Activated effector memory CD4-positive, alpha-beta T cell treated with Interleukin-2 at 50 U/mL for 16 hours (primary cell): ENCODE measurements at places on chromosomes 5 and 9.

GRCh38 chr5:90233476-90233875 lies 176.1 kb downstream of the CETN3 start:
- no peak for DNase-seq

GRCh38 chr9:137461316-137461662 lies 2.2 kb upstream of the NSMF start:
- no peak for DNase-seq

DNA sequence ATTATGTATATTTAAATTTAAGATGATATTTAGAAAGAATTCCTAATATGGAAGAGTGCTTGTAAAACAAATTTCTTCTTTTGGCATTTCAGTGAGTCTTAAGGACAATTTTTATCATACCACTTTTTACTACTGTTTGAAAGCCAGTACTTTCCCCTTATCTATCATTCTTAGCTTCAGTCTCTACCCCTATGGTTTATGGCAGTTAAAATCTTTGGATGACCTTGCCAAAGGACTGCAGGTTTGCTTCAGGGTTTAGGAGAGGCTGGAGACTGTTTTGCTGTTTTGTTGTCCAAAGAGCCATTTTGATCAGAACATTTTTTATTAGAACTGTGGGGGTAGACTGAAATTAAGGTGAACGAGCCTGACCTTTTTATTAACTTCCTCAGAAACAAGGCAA lies 30.8 kb downstream of the SLC38A9 start:
- DNase-seq, result no peak

- DNase-seq, result no peak
Measured at GRCh38 chr5:11962122-11962521, 57.9 kb upstream of the CTNND2 start.

GRCh38 chr5:148208226-148208625 lies 5.4 kb downstream of the SPINK6 start:
- DNase-seq, result no peak

- DNase-seq, result no peak
Measured at GRCh38 chr5:59721741-59722140, 171.8 kb downstream of the PDE4D start.

- no peak for DNase-seq
Measured at GRCh38 chr9:99578666-99579065, 243.0 kb upstream of the NR4A3 start.

DNA sequence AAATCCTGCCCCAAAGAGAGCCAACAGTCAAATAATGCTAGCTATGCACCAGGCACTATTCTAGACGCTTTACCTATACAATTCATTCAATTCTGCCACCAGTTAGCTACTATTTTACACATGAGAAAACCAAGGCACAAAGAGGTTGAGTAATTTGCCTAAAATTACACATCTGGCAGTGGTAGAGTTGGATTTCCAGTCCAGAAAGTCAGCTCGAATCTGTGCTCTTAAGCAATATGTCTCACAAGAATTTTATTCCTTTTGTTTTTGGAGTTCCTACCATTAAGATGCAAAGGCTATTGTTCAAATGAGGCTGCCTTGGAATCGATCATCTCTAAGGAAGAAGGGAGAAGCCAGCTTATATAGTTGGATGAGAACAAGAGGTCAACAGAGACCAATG lies 256.9 kb upstream of the RASA1 start:
- DNase-seq, result no peak

DNA sequence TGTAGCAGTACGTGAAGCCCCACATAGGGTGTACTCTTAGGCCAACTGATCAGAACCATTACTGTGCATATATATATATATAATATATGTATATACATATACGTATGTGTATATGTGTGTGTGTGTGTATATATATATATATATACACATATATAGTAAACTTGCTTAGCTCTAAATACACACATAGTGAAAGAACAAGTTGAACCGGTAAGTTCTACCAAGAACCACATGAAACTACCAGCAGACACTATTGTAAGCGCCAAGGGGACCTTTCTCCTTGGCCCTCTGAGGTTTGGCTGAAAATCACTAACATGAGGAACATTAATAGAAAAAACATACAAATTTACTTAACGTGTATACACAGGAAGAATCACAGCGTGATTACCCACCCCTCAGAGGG lies 1.8 kb upstream of the TARS1 start:
- DNase-seq, result no peak

DNA sequence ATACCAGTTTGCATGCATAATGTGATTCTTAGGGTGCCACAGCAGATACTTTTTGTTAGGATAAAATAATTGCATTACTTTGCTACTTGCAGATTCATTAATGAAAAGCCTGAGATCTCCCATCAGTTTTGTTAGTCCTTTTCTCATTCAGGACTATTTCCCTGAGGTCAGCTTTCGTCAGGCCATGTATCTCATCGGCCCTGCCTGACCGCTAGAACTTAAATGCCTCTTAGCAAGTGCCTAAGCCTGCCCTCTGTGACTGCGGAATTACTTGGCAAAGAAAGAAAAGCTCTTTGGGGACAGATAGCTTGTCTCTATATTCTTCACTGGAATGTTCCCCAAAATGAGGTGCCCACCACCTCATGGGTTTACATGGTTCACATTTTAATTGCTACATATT lies 147.8 kb downstream of the KCTD16 start:
- no peak for DNase-seq

DNA sequence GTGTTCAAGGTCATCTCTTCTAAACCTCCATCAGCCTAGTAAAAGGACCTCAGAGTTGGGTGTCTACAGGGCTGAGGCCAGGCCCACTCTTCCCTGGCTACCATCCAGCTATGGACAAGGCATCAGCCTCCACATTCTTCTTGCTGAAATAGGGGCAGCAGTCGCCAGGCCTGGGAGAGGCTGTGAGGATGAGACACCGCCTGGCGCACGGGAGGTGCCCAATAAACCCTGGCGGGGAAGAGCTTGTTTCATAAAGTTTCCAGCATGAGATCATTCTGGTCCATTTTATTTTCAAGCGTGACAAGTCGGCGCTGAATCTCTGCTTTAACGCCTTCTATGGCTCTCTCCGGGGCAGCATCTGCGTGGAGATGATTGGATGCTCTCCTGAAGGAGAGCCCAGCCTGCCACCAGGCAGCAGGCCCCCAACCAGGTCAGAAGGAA lies 153.4 kb downstream of the OLFM1 start:
- DNase-seq, result no peak

DNA sequence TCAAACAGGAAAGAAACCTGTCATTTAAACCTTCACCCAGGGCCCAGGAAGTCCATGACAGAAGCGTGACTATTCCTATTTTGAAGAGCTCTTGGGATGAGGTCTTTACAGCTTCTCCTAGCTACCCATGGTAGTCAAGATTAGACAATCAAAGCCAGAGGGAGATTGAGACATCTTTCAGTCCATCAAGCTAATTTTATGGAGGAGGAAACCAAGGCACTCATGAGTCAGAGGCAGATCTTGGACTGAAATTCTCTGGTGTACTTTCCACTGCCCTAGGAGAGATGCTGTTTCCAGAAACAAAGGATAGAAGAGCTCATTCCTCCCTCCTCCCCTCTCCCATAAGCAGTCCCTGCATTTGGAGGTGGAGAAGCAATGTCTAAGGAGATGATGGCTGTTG lies 9.2 kb downstream of the TNFSF8 start:
- no peak for DNase-seq

GRCh38 chr9:123401879-123402513 lies 46.0 kb downstream of the CRB2 start:
- DNase-seq, result no peak

DNA sequence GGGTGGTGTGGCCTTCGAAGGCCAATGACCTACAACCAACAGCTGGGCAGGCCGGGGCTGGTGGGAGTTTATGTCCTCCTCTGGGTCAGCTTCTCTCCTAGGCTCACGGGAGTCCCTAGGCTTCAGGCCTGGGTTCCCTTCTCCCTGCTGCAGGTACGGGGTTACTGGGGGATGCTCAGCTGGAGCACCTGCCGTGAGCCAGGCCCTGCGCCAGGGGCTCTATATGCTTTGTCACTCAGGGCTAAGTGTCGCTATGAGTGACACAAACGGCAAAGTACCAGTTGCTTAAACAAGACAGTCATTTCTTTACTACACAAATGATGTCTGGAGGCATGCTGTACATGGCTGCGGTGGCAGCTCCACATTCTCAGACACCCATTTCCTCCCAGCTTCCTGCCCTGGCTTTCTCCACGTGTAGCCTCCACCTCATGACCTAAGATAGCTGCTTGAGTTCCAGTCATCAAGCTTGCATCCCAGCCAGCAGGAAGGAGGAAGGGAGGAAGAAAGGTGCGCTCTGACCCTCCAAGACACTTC lies 22.5 kb upstream of the NINJ1 start:
- peak; percentile 9 for DNase-seq

GRCh38 chr9:88641456-88642240 lies 106.7 kb downstream of the NXNL2 start:
- no peak for DNase-seq

DNA sequence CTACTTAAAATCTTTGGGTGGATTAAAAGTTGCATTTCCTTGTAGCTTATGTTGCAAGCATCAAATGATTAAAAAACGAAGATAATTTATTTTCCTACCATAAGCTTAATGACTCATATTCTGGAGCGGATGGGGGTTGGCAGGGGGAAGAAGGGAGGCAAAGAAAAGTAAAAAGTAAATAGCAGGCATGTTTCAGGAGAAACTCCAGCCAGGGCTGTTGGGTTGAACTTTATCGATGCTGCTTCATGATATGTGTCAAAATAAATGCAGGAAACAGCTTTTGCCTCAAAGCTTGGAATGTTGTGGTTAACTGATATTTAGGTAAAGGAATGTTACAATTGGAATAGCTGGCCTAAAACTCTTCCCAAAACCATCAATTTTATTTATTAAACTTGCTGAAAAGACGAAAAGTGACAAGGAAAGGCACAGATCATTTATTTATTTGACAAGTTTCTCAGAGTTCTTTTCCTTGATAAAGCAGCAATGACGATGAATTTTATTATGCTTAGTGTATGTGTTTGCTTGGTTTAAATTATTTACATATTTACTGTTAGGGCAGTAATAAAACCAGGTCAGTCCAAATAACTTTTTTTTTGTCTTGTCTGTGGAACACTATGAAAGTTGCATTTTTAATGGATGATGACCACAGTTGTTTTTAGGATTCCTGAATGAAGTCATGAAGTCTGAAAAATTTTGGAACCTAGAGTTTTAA lies 177.9 kb downstream of the PCSK1 start:
- DNase-seq, result no peak

DNA sequence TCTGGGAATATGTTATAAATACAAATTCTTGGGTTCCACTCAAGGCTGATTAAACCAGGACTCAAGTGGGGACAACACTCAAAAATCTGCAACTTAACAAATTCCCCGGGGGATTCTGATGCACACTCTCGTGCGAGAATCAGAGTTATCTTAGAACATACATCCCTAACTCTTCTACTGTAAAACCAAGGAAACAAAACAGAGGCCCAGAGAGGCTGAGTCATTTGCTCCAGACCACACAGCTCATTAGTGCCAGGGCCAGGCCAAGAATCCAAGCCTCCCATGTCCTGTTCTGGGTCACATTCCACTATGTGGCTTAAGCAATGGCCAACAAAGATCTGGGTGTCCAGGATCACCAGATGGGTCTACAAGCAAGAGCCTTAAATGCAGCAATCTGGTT lies 166.0 kb downstream of the ADAMTS12 start:
- no peak for DNase-seq

GRCh38 chr9:10094563-10094962 lies 518.2 kb downstream of the PTPRD start:
- DNase-seq, result no peak

- DNase-seq, result no peak
Measured at GRCh38 chr9:76302947-76303550, 91.2 kb downstream of the RFK start.

DNA sequence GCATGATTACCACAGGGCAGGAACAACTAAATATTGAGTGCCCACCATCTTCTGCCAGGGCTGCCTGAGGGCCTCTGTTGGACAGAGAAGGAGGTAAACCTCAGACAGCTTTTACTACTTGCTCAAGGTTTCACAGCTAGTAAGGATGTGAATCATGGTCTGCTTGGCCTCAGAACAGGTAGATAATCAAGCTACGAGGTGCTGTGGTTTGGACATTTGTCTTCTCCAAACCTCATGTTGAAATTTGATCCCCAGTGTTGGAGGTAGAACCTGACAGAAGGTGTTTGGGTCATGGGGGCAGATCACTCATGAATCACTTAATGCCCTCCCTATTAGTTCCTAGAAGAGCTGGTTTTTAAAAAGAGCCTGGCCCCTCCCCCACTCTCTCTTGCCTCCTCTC lies 541.2 kb upstream of the TRPC7 start:
- no peak for DNase-seq

- DNase-seq, result no peak
Measured at GRCh38 chr5:40798801-40799210, 632 bp upstream of the PRKAA1 start.

DNA sequence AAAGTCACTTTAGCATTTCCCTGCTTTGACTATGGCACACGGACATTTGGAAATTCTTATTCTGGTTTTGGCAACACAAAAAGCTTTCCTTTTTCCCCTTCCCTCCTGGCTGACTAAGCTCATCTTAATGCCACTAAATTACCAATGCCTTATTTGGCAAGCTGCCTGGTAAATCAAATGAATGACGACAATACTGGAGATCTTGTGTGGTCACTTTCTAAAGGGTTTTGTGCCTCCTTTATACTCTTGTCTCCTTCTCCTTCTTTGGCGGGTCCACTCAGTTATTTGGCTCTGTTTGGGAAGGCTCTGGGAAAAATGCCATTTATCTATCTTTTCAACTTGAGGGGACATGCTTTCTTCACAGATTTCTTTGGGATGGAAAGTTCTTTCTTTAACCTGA lies 34.9 kb downstream of the SH3GL2 start:
- DNase-seq, result no peak

GRCh38 chr9:116589392-116590354 lies 97.4 kb upstream of the TRIM32 start:
- DNase-seq, result no peak

DNA sequence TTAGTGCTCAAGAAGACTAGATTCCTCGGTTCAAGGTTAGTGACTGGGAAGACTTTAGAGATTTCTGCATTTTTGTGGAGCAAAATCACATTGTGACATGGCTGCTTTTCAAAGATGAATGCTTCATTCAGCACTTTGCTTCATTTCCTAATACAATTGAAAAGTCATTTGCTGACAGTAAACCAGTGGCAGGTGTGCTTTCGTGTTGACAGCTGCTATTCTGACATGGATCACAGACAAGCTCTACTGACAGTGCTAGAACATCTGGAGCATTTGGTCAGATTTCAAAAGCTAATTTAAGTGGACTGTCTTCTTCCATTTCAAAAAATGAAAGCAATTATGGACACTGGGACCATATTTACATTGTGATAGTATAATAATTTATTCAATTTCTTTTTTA lies 1060.1 kb downstream of the PTPRD start:
- DNase-seq, result no peak
